ENCODE measurements at places on chromosomes 3 and 15.

- DNase-seq = no peak
Measured at GRCh38 chr3:100777271-100777670, 68.0 kb downstream of the TFG start.

DNA sequence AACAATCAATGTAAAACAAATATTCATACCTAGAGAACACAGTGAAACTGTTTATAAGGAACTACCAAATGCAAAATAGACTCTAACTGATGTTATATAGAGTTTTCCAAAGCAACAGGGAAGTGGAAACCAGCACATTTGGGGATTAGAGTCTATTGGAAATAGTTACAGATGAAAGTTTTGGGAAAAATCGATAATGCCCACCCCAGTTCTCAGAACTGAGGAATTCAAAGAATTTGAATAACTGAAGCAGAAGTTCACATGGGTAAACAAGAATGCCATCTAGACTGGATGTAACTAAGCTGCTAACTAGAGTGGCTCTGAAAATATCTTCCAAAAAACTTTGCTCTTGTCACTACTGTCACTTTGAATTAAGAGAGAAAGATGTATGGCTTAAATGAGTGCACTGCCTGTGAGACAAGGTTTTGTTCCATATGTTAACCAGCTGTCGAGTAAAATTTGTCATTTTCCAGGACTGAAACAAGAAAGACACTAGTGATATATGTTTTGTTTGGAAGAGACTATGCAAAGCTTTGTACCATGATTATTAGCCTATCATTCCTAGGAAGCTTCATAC is 9.2 kb upstream of the DENND4A start:
- no peak for DNase-seq

- no peak for DNase-seq
Measured at GRCh38 chr3:126050050-126050392, 33.9 kb downstream of the SLC41A3 start.

GRCh38 chr3:61236556-61236955 is 14.7 kb downstream of the FHIT start:
- no peak for DNase-seq

GRCh38 chr15:90234096-90234988 is at the start of gene GDPGP1:
TSS of gene GDPGP1 (plus strand) at chr15:90234209. CDS start at chr15:90240909, 6,700 bp downstream.
- no peak for DNase-seq

GRCh38 chr3:58250093-58250707 is 12.6 kb downstream of the ABHD6 start:
- no peak for DNase-seq

- DNase-seq = no peak
Measured at GRCh38 chr15:48557335-48557734, 88.2 kb downstream of the FBN1 start.

- peak; percentile 35 for DNase-seq
Measured at GRCh38 chr3:195548501-195548900, 5.4 kb upstream of the PPP1R2 start.

DNA sequence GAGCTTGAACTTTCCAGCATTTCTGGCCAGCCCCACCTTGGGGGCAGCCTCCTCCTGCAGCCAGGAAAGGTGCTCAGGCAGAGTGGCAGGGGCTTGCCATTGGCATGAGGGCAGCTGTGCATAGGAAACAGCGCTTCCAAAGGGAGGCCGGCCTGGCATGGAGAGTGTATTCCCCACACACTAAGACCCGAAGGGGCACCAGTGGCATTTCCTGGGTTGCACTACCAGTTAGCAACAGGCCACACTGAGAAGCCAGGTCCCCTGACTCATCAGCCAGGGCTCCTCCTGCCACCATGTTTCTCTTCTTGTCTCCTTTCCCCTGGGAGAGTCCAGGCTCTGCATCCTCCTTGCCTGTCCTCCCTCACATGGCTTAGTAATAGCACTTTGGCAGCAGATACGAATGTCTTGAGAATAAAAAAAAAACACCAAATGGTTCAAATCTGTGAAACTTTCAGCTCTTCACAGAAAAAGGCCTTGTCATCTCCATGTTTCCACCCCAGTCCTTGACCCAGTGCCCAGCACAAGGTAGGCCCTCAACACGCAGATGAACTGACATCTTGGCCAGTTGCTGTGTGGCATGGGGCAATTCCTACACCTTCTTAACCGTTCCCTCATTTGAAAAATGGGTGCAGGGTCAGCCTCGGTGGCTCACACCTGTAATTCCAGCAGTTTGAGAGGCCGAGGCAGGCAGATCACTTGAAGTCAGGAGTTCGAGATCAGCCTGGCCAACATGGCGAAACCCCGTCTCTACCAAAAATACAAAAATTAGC is 180.4 kb downstream of the SMAD6 start:
- DNase-seq = no peak

DNA sequence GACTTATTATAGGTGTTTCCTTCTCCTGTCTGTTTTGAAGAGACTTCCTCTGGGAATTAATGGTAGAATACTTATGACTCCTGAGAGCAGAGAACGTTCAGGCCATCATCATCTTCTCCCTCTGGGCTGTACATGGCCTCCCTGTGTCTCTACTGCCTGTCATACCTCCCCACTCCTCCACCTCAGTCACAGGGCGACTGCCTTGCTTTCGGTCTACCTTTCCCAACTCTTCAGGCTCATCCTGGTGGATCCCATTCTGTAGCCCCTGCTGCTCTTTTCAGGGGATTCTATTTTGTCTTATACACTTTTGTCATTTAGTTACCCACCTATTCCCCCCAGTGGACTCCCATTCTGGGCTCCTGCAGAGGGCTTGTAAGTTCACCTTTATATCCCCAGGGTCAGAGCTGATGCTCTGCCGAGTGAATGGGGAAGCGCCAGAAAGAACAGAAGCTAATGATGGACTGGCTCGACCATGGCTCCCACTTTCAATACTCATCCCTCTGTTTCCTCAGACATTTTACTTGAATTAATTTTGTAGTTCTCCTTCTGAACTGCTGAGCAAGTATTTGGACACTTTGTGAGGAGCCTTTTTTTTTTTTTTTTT is 28.6 kb downstream of the FNDC3B start:
- no peak for DNase-seq

- no peak for DNase-seq
Measured at GRCh38 chr15:89003865-89004725, 84.2 kb upstream of the ABHD2 start.

- DNase-seq = no peak
Measured at GRCh38 chr3:131403216-131403895, 21.8 kb downstream of the NUDT16 start.

- no peak for DNase-seq
Measured at GRCh38 chr15:99668533-99669182, 64.6 kb downstream of the LYSMD4 start.

GRCh38 chr3:158097593-158098308 is 8.5 kb downstream of the SHOX2 start:
- DNase-seq = peak; percentile 77

DNA sequence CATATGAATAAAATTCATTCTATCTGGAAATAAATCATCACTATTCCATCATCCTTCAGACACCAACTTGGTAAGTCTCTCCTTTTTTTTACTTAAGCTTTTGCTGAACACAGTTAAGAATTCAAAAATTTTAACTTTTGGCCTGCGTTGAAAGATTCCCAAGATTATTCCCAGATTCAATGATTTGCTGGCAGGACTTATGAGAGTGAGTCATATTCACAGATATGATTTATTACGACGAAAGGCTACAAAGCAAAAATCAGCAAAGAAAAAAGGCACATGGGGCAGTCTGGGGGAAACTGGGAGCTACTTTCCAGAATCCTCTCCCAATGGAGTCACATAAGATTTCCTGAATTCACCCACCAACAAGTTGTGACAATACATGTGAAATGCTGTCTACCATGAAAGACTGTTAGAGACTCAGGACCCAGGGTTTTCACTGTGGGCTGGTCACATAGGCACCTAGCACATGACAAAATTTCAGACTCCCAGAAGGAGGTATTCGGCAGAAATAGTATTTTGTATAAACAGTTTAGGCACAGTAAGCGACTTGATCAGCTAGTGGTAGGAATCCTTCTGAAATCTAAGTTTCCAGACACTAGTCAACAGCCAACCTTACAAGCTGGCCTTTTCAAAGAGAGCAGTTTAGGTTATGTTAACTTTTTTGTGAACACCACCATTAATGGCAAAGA is 82.1 kb downstream of the DLG1 start:
- DNase-seq = no peak

DNA sequence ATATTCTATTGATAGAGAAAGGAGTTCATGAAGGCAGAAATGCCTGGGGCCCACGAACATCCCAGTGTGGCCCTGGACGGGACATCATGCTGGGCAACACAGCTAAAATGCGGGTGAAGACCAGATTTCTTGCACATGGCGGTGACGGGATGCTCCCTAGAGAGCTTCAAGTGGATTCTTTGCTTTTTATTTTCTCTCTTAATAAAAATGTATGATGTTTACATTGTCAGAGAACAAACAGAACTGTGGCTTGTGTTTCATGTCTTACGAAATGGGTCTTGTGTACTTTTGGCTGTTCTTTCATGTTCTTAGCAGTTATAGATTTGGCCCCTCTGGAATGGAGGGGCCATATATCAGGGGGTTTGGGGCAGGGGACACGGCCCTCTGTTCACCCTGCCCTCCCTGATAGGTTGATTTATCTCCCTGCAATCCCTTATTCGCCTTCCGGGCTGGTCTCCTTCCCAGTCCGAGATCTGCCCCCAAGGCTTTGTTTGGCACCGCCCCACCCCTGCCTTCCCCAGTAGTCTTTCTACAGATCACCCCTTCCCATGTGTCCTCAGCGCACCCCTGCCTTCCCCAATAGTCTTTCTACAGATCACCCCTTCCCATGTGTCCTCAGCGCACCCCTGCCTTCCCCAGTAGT is 68.7 kb upstream of the CGNL1 start:
- no peak for DNase-seq

- no peak for DNase-seq
Measured at GRCh38 chr15:25709437-25710159, 153.5 kb downstream of the ATP10A start.

DNA sequence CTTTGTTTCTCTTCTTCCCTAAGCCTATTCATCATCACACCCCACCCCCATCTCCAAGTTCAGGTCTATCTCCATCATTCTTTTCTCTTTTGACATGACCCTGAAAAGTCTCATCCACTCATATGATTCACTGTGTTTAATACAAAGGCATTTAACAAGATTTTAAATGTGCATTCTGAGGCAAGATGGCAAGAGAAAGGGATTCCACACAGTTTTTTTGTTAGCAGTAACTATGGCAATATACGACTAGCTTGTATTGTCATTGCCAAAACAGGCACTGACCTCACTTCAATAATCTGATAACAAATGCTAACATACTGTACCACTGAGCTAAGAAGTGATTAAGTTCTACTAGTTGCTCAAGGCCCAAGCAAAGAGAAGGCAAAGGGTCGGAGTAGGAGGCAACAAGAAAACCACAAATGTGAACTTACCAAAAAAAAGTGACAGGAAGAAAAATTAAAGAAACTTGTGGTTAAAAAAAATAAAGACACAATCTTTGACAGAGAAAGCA is 53.2 kb downstream of the FBN1 start:
- no peak for DNase-seq
